ENCODE measurements at places on chromosomes 3 and 15.

DNA sequence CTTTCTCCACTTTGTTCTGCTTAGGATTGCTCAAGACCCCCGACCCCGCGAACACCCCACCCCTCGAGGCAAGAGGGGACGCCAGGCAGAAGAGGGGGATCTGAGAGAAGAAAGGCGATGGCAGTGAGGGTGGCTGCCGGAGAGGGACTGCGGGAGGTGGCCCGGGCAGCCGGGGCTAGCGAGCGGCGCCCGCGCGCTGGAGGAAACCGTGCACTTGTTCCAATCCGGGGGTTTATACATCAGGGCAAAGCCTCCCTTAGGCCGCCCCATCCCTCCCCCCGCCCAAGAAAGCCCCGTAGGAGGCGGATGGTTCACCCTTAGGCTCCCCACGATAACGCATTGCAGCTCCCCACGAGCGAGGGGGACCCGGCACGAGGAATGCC, 475 bp downstream of the ERC2 start:
- no peak for DNase-seq

GRCh38 chr15:80441714-80442113, 37.5 kb downstream of the ARNT2 start:
- no peak for DNase-seq

DNA sequence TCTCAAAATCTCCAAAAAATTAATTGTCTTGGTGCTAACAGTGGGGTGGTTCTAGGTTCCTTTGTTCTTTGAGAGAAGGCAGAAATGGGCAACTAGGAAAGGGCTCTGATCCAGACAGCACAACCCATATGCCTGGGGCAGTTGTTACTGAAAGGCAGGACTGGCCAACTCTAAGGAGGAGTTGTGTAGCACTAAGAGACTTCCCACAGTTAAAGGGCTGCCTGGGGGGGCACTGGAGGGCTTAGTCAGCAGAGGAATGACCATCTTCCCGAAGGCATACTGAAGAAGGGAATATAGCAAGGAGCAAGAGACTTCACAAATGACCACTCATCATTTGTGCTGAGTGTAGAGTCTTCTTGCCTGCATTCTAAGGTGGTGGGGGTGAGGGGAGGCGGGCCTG, 15.8 kb downstream of the ILDR1 start:
- DNase-seq: no peak

- no peak for DNase-seq
Measured at GRCh38 chr15:61075741-61076140, 153.4 kb downstream of the RORA start.

- no peak for DNase-seq
Measured at GRCh38 chr15:33377204-33377603, 66.4 kb downstream of the RYR3 start.

DNA sequence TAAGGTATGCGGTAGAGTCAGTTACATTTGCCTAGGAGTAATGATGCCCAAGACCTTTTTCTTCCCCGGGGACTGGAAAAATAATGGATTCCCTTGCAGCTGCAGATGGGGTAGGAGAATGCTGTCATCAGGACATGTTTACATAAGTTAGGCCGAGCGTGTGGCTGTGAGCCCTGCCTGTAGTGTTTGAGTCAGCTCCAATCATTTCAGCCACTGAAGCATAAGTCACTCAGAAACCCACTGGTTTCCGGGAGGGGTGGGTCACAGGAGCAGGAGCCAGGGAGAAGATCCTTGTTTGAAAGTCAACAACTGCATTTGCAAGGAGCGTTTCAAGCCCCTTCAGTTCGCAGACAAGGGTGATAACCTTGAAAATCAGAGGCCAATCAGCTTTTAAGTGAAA, 562.3 kb downstream of the MCTP2 start:
- DNase-seq: no peak
